ENCODE measurements at places on chromosomes 1 and 21.
A peak's percentile ranks its signal among the peaks of the same experiment; 100 is the strongest.

DNA sequence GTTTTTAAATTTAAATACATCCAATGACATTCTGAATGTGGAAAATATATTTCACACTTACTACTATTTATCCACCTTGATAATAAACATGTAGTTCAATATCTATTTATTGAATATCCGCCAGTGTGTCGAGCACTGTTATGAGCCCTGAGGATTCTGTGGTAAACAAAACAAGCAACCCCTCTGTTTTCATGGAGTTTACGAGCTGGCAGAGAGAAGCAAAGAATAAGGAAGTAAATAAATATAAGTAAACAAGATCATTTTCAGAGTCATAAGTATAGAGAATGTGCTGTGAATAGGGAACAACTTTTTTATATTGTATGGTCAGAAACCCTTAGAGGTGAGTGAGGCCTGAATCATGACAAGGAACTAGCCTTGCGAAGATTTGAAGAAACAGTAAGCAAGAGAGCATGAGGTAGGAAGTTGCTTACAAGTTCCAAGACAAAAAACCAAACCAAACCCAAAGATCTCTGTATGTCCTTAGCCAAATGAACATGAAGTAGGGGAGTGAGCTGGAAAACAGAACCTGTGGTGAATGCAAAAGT, 6.4 kb upstream of the SERBP1 start:
- DNase-seq = no peak

DNA sequence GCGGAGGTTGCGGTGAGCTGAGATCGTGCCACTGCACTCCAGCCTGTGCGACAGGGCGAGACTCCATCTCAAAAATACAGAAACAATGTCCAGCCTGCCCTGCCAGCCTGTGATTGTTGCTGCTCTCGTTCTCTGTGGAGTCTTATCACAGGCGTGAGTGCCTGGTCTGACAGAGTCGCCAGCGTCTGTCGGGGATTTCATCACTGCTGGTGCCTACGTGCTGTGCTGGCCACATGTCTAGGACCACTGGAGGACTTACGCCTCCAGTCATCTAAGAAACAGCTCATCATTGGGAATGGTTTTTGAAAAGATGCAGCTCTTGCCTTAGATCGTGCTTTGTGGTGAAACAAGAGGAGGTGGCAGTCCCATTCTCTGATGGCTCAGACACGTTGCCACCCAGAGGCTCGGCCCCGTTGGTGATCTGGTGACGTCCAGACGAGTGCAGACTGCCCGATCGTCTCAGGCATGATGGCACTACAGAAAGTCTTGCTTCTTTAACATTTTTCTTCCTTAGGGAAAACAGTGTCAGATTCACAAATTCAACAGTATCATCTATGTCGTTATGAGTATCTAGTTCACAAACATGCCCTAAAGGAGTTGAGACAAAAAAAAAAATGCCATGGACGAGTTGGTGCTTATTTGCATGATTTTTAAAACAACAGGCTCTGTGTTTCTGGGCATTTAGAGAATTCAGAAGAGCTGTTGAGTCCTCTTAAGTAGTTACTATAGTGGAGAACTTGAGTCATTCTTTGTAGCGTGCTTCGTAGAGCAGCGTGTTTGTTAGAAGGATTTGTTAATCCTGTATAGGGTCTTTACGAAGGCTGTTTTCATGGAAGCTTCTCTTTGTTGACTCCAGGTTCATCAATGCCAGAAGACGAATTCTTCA, 47.5 kb downstream of the CBS start:
- no peak for DNase-seq

GRCh38 chr1:198794498-198794897, 155.7 kb downstream of the PTPRC start:
- peak; percentile 24 for DNase-seq

- no peak for DNase-seq
These were observed 56.9 kb downstream of the OPTC start for GRCh38 chr1:203550846-203551245.

- DNase-seq = peak; percentile 1
These were observed 1.8 kb upstream of the FABP3 start for GRCh38 chr1:31374511-31375196.

DNA sequence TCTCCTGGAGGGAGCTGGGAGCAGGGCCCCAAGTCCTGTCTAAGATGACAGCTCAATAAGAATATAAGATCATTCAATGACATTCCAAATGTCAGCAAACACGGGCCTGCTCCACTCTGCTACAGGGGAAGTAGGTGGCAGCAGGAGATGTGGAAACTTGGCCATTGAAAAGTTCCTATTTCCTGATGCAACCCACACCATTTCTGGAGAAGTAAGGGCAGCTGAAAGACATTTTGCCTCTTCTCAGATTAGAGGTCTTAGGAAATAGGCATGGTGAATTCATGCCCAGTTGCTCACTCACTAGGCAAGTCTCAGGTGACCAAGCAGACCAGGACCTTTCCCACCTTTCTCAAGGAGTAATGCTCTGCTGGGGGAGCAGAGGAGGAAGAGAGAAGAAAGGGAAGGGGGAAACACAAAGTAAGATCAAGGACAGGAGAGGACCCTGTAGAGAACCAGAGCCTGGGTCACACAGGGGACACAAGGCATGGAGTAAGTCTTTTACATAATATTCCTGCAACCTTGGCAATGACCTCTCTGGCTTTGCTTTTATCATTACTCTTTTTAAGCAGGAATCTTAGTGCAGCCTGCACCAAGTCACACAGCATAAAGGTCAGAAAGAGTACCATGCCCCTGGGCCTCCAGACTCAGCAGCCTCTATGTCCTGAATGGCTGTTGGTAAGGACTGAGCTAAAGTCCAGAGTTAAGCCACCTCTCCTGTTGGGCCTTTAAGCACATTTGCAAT, 68.9 kb downstream of the DMAP1 start:
- no peak for DNase-seq

DNA sequence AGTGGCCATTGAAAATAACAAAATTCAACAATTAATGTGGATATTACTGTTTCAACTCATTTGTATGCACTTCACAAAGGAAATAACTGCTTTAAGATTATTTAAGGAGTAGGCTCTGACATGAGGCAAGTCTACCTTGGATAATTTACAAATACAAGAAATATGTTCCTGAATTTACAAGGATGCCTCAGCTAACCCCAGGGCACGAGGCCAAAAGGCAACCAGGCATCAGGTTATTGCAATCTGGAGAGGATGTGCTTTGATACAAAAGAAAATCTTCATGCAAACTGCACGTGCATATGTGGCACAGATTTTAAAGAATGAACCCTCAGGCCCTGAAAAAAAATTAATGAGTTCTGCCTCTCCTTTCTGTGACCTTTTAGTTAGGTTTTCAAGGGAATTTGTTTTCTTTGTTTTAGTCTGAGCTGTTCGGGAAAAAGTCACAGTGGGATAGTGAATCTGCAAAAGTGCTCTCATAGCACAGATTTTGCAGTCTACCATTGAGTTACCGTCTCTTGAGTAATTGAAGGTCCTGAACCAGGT, 1304.2 kb upstream of the ADGRL4 start:
- DNase-seq = no peak

GRCh38 chr1:91502672-91503184, 2.1 kb downstream of the CDC7 start:
- no peak for DNase-seq

DNA sequence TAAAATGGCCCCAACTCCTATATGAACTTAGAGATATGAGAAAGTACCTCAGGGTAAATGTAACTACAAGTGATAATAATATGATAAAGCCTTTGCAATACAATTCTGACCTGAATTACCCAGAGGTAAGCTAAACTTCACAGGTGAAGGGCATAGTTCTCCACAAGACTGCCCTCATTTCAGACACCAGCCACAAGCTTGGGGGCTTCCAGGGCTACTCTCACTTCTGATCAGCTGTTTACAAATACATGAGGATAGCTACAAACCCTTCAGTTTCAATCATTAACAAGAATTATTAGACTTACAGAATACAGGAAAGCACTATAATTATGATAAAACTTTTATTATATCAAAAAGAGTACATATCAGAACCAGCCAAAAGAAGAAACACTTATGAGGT, 18.7 kb upstream of the DPH5 start:
- no peak for DNase-seq

GRCh38 chr1:231731268-231731667, 104.7 kb downstream of the DISC1 start:
- DNase-seq = no peak

DNA sequence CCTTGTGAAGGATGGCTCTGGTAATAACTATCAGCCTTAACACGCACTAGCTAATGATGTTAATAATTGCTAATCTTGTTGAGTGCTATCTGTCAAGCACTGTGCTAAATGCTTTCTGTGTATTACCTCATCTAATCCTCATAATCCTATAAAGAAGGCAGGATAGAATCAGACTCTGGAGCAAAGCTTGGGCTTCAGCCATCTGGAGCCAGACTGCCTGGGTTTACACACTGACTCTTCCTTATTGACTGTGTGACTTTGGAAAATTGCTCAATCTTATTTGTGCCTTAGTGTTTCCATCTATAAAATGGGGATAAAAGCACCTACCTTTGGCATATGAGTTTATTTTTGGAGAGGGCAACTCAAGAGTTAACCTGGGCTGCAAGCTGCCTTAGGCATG, 216.1 kb downstream of the NUF2 start:
- no peak for DNase-seq

DNA sequence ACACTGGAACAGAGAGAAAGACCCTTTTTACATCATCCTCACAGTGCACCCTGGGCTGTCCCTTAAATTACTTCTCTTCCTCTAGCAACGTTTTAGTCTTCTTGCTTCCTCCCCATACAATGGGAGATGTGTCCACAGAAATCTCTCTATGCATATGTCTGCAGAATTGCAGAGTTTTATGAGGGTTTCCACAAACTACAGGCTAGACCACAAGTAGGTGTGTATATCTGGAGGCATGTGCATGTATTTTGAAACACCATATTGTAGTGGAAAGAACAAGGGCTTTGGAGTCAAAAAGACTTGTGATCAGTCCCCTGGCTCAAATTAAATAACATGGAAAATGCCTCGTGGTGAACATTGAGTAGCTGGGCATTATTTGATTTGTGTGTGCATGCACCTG, 121.3 kb upstream of the IPO9 start:
- DNase-seq = no peak

DNA sequence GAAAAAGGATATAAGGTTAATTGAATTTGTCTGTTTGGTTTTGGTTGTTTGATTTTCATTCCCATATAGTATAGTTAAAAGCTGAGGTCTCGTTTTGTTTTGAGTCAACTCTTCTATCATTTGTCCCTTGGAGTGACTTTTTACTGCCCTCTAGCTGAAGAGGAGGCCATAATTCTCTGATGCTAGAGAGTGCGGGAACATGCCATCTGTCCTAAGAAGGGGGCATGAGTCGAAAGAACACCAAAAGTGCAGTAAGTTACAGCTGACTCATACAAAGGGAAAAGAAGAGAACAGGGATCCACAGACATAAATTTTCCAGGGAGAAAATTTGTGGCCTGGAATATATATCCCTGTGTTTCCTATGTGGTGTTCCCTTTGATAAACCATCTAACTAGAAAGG, 4.1 kb downstream of the KRTAP21-3 start:
- DNase-seq = no peak

DNA sequence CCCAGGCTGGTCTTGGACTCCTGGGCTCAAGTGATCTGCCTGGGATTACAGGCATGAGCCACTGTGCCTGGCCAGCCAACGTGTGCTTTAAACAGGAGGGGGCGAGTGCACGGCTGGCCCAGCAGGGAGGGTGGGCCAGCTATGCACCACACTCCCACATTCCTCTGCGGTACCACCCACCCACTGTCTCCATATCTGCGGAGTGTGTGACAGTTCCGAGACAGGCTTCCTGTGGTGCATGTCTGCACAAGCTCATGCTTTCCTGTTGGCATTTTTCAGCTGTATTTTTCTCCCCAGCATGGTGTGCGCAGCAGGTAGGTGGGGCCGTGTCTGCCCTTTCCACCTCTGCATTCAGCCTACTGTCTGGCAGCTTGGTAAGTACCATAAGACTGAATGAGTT, 183.3 kb downstream of the AJAP1 start:
- no peak for DNase-seq

GRCh38 chr1:20423169-20423795, 62.7 kb downstream of the CAMK2N1 start:
- DNase-seq = no peak

DNA sequence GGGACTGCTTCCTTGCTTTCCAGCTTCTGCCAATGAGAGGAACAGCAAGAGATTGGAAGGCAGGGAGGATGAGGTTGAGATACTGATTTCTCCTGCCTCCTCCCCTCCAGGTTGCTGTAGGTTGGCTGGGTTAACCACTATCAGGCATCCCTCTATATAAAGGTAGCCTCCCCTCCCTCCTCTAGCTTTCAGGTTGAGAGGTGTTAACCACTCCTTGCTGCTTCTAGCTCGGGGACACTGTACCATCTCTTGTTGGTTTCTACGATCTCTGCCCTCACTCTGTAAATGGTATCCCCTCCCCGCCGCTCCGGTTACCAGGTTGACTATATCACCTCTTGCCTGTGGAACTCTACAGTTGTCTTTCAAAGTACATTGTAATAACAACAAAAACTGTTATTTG, 16.7 kb downstream of the LPAR3 start:
- DNase-seq = no peak

- no peak for DNase-seq
These were observed 7.6 kb downstream of the EFHD2 start for GRCh38 chr1:15417059-15417934.

- no peak for DNase-seq
These were observed 777.3 kb downstream of the LTN1 start for GRCh38 chr21:28215214-28215954.

GRCh38 chr1:174809755-174810280, 189.9 kb upstream of the CACYBP start:
- DNase-seq = no peak

GRCh38 chr1:54331091-54331772, 75.0 kb downstream of the SSBP3 start:
- peak; percentile 69 for DNase-seq

DNA sequence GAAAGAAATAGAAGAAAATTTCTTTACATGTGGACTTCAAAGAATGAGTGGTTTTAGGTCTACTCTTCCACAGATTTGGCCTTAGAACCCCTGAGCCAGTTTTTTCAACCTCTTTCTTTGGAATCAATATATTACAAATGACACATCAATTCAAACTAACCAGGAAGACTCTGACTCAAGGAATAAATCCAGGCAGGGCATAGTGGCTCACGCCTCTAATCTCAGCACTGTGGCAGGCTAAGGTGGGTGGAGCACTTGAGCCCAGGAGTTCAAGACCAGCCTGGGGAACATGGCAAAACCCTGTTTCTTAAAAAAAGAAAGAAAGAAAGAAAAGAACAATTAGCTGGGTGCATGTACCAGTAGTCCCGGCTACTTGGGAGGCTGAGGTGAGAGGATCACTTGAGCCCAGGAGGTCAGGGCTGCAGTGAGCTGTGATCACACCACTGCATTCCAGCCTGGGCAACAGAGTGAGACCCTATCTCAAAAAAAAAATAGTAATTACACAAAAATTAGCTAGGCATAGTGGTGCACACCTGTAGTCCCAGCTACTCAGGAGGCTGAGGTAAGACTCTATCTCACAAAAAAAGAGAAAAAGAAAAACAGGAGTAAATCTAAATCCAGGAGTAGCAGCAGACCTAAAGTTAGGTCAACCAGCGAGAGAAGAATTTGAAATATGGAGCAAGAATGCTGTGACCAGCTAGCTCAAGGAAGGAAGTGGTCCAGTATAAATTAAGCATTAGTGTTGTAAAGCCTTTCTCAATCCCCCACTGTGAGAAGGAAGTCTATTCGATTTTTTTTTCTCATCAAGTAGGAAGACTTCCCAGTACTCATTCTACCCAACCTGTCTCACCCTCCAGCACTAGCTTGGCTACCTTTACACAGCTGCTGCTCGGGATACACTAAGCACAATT, 1.9 kb downstream of the SORT1 start:
- DNase-seq = no peak
